ENCODE measurements at places on chromosomes 16 and 17.
A peak's percentile ranks its signal among the peaks of the same experiment; 100 is the strongest.

- no peak for DNase-seq
Observed at GRCh38 chr17:58224315-58224714, 5.3 kb upstream of the MKS1 start.

DNA sequence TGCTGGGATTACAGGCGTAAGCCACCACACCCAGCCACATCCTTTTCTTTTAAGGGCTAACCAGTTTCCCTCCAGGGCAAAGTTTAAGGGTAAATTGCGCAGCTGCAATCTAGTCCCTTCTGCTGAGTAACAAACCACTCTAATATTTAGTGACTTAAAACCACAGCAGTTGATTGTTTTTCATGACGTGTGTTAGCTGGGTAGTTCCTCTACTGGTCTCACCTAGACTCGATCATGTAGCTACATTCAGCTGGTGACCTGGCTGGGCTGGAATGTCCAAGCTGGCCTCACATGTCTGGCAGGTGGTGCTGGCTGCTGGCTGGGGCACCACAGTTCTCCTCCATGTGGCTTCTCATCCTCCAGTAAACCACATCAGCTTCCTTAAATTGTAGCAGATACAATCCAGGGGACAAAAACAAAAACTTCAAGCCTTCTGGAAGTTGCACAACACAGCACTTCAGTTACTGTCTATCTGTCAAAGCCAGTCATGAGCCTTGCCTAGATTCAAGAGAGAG, 75.5 kb downstream of the GPRC5B start:
- no peak for DNase-seq

DNA sequence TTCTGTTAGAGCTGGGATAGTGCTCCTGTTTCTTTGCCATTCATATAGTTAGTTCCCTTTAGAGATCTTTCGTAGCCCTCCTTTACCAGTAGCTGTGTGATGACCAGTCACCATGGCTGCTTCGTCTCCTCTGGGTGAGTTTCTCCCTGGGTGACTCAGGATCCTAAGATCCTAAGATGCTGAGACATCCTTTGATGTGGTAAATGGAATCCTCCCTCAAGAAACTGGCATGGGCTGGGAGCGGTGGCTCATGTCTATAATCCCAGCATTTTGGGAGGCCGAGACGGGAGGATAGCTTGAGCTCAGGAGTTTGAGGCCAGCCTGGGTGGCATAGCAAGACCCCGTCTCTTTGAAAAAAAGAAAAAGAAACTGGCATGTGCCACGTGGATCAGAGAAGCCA, 5.9 kb downstream of the PHAF1 start:
- no peak for DNase-seq

DNA sequence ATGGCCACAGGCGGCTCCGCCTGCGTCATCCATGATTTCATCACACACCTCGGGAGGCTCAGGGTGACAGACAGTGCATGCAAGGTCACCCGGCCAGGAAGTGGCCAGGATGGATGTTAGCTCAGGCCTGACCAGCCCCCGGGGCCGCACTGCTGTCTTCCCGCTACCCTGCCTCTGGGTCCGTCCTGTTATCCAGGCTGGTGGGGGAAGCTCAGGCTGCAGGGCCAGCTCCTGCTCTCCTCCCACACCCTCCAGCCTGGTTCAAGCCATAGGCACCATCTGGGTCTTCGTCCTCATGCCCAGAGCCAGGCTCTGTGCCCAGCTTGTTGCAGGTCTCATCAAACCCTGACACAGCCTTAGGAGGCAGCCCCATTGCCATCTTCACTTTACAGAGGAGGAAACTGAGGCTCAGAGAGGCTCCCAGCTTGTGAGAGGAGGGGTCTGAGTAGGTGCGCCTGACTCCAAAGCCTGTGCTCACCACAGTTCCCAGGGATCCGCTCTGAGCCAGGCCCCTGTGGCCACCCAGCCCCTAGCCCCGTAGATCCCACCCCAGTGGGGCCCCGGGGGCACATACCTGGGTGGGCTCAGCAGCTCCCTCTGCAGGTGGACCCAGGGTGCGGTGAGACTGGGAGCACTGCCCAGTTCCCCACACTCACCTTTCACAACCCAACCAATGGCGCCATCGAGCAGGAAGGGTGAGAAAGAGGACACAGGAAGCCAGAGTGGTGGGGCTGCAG, 412 bp upstream of the ADGRG3 start:
- no peak for DNase-seq

- no peak for DNase-seq
Observed at GRCh38 chr17:57271821-57272220, 15.5 kb downstream of the MSI2 start.

DNA sequence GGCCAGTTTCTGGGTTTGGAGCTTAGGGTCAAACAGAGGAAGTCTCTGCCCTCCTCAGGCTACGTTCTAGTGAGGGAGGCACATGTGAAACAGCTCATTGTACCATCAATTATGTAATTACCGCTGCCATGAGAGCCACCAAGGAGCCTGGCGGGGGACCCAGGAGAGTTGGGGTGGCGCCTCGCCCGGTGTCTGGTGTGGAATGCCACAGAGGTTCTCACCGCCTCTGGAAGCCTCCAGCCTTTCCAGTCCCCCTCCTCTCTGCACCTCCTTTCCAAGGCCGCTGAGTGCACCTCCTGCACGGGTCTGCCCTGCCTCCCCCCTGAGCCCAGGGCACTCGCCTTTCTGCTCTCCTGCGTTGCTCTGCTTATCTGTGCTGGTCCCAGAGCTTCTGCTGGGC, 51.4 kb downstream of the SREBF1 start:
- DNase-seq: no peak

DNA sequence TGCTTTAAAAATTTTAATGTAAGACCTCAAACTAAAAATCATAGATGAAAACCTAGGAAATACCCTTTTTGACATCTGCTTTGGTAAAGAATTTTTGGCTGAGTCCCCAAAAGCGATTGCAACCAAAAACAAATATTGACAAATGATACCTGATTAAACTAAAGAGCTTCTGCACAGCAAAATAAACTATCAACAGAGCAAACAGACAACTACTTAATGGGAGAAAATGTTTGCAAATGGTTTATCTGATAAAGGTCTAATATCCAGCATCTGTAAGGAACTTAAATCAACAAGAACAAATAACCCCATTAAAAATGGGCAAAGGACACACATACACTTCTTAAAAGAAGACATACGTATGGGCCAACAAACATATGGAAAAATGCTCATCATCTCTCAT, 242.5 kb downstream of the BCAS3 start:
- no peak for DNase-seq

GRCh38 chr17:73311428-73311780, 397 bp downstream of the CDC42EP4 start:
- no peak for DNase-seq

- no peak for DNase-seq
Observed at GRCh38 chr16:28003021-28003865, 60.3 kb downstream of the GSG1L start.

DNA sequence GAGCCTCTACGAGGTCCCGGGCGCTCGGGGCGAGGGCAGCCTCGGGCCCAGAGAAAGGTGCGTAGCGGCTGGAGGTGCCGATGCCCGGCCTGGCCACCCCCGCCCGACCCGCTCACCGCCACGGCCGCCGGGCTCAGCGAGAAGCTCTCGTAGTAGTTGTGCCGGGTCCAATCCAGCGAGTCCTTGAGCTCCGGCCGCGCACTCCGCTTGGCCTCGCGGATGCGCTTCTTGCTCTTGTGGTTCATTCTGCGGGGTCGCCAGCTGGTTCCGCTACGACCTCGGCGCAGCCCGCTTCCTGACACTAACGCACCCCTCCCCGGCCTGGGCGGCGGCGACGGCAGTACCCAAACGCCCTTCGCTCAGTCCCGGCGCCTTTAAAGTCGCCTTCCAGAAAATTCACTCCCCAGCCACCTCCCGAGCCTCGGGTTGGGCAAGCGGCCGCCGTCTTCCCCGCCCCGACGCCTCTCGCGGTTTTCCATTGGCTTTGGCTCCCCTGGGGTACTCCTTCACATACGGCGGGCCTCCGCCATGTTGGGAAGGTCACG, at the start of gene JMJD6:
TSS of gene JMJD6 (minus strand) at position 376 of the 545 bp plus-strand sequence. CDS start at position 245, 131 bp downstream.
- peak; percentile 88 for DNase-seq

GRCh38 chr17:11578998-11579397, 19.3 kb upstream of the DNAH9 start:
- no peak for DNase-seq

DNA sequence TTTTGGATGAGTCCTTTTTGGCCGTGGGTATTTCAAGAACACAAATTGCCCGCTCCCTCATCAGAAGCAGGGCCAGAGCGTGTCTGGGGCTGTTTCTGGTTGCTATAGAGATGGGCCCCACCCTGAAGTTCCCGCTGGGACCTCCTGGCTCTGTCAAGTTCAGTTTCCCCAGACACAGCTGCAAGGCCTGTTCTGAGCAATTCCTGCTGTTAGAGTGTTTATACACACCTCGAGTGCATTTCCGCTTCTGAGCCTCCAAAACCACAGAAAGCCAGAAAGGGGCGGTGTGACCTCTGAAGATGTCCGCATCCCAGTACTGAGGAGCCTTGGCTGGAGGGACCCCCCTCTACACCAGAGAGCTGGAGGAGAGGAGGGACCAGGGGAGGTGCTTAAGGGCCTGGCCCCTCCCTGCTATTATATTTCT, 9.3 kb upstream of the WBP2 start:
- no peak for DNase-seq

DNA sequence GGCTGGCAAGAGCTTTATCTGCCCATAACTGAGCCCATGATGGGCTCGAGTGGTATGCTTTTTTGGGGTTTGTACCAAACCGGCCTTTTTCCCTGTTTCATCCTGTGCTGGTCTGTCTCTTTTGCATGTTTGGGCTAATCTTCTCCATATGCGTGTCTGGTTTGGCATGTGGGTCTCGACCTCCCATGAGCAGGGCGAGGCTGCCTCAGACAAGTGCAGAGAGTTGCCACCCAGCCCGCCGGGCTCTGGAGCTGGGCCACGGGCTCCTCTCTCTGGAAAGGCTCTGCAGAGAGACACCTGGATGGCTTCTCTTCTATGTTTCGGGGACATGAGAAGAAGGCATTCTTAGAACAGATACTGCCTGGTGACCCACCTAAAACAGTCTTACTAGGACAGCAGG, 67.8 kb upstream of the TBX2 start:
- DNase-seq: no peak

GRCh38 chr16:9706217-9706836, 475.9 kb downstream of the GRIN2A start:
- DNase-seq: no peak

DNA sequence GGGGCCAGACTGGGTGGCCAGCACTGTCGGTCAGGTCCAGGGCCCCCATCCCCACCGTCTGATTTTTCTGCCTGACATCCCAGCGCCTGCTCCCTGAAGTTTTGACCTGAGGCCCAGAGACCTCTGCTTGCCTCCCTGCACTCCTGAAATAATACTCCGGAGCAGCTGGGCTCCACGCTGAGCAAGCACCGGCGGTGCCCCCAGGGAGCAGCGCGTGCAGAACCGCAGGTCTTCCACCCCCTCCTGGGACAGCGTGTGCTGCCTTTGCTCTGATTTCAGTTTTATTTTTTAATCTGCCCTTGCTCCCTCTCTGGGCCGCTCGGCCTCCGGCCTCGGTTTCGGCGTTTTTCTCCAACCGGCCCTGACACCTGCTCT, 132.4 kb upstream of the GSE1 start:
- DNase-seq: no peak

GRCh38 chr17:18859256-18859655, 1.3 kb downstream of the PRPSAP2 start:
- no peak for DNase-seq

- DNase-seq: no peak
Observed at GRCh38 chr17:10624969-10625368, 32.1 kb downstream of the MYH3 start.

DNA sequence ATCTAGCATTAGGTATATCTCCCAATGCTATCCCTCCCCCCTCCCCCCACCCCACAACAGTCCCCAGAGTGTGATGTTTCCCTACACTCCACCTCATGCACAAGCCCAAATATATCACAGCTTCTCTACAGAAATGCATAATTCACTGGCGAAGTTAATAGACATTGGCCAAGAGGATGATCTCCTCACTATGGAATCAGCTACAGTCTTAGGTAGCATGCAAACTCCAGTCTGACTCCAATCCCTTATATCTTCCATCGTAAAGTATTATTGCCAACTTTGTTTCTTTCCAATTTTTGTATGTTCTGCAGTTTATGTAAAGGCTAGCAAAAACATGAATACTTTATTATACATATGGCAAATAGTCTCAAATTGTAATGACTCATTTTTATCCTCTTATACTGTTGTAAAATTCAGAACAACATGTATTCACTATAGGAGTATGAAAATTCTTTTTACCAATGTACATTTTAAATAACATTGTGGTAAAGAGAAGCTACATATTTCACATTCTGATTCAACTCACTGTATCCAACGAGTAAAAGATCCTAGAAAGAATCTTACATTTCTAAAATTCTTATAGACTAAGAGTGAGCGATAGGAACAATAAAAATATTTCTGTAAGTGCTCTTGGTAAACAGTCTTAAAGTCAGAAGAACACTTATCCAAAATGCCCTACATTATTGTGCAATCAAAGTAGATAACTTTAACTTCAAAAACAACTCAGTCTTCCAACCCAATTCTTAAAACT, 871 bp downstream of the ABCA8 start:
- DNase-seq: no peak

- no peak for DNase-seq
Observed at GRCh38 chr17:278676-279059, 73.9 kb downstream of the RPH3AL start.

Measured in endothelial cell (in vitro differentiated cells).